ENCODE measurements at places on chromosomes 4 and X.

DNA sequence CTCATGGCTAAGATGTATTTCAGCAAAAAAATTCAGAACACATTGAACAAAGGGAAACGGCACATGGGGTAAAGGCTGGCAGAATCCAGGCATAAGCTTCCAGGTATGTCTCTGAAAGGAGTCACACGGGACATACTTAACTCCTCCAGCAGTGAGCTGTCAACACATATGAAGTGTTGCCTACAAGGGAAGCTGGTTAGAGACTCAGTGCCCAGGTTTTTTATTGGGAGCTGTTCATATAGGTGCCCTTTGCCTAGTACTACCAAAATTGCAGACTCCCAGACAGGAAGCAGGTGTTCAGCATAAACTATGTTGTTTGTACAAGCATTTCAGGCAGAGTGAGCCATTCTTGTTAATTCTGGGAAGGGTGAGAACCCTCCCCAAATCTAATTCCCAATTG, 77.4 kb upstream of the PUDP start:
- no peak for DNase-seq

GRCh38 chr4:87057835-87058355, 123.1 kb downstream of the AFF1 start:
- DNase-seq: no peak

DNA sequence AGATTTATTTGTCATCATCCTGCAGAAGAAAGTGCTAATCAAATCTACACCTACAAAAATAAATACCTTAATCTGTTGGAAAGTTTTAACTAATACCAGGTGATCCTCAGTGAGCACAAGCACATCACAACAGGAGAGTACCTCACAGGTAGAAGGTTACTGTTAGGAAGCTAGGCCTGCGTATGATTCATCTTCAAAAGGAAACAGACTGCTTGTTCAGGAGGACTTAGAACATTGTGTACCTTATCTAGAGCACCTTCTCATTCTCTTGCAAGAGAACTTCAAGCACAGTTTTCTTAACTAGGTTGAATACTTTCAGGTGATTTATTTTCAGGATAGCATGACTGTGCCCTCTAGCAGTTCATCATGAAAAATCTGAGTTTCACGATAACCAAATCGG, 54.2 kb downstream of the MND1 start:
- DNase-seq: no peak

GRCh38 chrX:10484683-10485247, 135.6 kb downstream of the MID1 start:
- no peak for DNase-seq

- no peak for DNase-seq
These were observed 589.5 kb upstream of the FTHL17 start for GRCh38 chrX:31661280-31661810.

DNA sequence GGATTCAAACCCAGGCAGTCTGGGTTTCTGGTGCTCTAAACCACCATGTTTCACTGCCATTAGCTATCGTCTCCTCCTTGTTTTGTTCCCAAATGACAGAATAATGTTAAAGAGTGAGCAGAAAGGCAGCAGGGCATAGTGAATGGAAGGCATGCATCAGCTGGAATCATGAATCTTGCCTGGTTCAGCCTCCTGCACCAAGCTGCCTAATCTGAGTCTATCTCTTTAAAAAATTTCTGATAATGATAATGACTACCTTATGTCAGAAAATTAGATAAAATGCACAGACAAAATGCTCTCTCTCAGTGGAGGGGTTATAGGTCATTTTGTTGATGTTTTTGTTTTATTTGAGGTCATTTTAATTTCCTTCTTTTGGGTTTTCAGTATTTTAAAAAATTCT, 187.4 kb downstream of the RASL11B start:
- no peak for DNase-seq

GRCh38 chr4:66032571-66032970, 362.3 kb upstream of the EPHA5 start:
- no peak for DNase-seq

DNA sequence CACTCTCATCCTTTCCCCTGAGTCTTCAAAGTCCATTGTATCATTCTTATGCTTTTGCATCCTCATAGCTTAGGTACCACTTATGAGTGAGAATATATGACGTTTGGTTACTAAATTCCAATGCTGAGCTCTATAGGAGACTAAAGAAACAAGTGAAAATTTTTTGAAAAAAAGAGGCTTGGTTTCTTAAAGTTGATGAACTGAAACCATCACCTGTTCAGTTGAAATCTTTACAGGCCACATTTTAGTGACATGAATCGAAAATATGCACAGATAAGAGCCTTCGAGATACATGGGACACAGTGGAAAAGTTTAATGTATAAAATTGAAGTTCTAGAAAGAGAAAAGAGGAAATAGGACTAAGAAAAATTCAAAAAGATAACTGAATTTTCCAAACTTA, 195.8 kb downstream of the GPM6A start:
- DNase-seq: no peak

DNA sequence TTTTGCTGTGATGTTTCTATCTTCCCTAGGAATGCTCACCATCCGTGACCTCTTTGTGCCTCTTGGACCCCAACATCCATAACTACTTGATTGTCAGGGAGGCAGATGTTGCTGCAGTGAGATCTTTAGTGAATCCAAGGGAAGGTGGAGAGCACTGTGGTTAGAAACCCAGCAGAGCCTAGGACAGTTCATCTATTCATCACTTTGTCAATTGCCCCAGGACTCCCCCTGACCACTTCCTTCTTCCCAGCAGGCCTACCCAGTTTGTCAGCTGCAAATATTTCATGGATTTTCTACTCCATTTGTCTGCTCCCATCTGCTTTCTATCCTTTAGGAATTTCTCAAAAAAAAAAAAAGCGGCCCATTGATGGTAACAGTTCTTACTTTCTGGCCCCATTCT, 942.8 kb downstream of the PCDH7 start:
- peak; percentile 57 for DNase-seq

- DNase-seq: no peak
These were observed 306.4 kb downstream of the CXXC4 start for GRCh38 chr4:104188301-104188700.

DNA sequence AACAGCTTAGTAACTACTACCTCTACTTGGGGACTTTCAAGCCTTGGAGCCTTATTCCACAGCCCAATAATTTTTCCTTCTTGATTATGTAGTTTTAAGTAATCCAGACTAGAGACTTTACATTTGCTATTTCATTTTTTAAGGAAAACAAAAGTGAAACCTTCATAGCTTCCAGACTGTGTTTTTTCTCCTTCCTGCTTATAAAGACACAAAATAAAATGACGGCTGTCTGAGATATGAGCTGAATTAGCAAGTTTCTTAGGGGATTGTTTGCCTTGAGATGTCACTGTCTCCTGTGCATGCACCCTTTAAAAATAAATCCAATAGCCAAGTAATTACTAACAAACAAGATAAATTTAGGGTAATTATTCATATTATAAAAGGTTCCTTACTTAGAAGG, 78.8 kb upstream of the PACRGL start:
- no peak for DNase-seq

- no peak for DNase-seq
These were observed 20.4 kb upstream of the RAB40A start for GRCh38 chrX:103539695-103540094.

GRCh38 chr4:112147697-112148096, 2.4 kb downstream of the FAM241A start:
- DNase-seq: no peak

DNA sequence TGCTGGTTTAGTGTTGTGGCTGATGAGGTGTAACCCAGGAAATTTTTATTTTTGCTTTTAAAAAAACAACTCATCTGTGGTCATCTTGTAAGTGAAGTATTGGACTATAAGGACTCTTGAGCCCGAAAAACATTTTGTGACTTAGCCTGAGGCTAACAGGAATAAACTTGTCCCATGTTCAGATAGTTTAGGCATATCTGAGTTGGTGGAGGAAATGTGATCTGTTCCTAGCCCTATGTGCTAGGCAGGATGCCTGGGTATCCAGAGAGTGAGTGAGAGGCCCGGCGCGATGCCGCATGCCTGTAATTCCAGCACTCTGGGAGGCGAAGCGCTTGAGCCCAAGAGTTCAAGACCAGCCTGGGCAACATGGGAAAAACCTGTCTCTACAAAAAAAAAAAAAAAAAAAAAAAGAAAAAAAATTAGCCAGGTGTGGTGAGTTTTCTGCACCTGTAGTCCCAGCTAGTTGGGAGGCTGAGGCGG, 3.7 kb downstream of the SMS start:
- DNase-seq: no peak

DNA sequence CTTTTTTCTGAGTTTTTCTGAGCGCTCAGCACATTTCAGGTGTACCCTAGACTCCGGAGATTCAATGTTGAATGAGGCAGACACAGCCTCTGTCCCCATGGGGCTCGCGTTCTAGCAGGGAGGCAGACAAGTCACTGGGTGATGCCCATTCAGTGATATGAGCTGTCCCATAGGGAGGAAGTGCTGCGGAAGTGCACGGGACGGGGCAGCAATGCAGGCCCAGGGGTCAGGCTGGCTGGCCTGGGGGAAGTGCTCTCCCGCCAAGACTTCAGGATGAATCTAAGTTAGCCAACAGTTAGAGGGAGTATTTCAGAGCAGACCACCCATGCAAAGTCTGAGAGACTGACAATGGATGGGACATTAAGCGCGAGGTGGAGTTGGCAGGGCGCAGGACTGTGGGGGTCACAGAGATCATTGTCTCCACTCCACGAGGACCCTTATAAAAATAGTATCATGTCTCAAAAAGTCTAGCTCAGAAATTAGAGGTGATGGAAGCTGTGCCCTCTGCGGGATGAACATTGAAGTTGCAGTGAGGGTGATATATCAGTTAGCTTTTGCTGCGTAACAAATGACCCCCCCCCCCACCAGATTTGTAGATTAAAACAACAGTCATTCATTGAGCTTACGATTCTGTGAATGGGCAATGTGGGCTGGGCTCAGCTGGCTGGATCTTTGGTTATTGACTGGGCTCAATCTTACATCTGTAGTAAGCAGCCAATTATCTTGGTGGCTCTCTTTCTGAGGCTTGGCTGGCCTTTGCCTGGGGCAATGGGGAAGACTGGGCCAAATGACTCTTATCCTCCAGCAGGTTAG, 16.4 kb downstream of the PSAPL1 start:
- DNase-seq: no peak

GRCh38 chr4:140781596-140781995, 25.4 kb upstream of the TBC1D9 start:
- DNase-seq: no peak

DNA sequence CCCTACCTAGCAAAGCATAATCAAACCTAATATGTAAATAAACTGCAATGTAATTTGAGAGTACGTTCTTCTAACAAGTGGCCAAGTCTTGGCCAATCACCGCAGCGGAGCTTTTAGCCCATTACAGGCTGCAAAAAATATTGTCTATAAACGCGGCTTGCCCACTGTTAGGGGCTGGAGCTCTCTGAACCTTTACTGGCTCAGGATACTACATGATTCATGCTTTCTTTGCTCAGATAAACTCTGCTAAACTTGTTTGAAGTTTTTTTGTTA, 990 bp upstream of the HADH start:
- DNase-seq: no peak

GRCh38 chr4:89136525-89136924, 25.2 kb downstream of the TIGD2 start:
- DNase-seq: no peak

DNA sequence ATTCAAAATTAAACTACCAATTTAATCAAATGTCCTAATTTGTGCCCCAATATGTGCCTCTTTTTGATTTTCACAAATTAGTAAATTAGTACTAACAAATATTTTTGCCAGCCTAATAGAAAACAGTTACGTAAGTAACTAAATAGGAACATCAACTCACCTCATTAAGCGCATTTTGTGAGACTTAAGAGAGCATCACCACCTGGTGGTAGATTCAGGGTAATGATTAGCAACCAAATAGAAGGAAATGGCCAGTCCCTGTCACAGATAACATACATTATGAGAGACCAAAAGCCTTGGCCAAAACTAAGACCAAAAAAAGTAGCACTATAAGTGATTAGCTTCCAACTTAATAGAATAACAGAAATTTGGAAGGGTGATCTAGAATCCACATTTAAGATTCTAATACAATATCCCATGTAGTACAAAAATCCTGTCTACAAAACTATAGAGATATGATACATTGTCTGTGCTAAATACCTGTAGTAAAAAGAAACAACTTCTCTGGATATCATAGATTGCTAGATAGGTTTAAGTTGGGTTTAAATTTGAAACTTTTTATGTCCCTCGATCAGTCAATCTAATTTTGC, 46.7 kb downstream of the C4orf46 start:
- DNase-seq: peak; percentile 51

GRCh38 chrX:20499763-20500162, 233.1 kb upstream of the RPS6KA3 start:
- no peak for DNase-seq

DNA sequence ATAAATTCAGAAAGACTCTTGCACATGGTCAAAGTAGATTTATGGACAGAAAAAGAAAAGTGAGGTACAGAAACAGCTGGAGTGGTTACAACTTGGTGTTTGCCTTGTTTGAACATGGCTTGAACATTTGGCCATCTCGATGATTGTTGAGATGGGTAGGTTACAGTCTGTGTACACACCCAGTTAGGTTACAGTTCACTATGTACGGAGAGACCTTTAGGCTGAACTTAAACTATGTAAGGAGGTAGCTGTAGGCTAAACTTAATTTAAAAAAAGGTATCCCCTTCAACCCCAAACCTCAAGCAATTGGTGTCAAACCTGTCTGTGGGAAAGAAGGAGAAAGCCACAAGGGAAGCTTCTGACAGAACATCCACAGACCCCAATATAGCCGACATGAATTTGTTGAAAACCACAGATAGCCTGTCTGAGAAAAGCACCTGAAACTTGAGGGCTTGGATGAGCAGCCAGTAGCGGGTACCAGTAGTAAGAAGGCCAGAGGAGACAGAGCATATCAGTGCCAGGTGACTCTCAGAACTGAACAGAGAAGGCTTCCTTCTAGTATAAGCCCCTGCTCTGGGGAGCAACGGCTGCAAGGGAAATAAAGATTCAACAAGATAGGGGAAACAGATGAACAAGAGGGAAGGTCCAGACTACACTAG, 247.9 kb upstream of the GALNTL6 start:
- DNase-seq: no peak

DNA sequence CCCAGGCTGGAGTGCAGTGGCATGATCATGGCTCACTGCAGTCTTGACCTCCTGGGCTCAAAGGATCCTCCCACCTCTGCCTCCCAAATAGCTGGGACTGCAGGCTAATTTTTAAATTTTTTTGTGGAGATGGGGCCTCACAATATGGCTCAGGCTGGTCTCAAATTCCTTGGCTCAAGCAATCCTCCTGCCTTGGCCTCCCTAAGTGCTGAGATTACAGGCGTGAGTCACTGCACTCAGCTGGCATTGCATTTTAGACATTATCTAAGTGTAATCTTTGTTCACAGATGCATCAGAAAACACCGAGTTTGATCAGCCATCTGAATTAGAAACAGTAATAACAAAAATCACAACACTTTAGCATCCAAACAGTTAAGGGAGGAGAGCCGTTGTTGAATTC, 53.4 kb upstream of the CBR4 start:
- no peak for DNase-seq

GRCh38 chr4:78552389-78553042, 946 bp downstream of the ANXA3 start:
- peak; percentile 64 for DNase-seq

All from MV-4-11 (cell line).